Ovary (tissue), 10 donors: ENCODE measurements at places on chromosomes 6 and 20. TPM values are rescaled to one million over a fixed set of nuclear protein-coding genes. Genes with fewer than 3 reads are reported as not detected.

Gene CD164
- polyA plus RNA-seq = 203 TPM

Gene F13A1
- polyA plus RNA-seq = 19.6 TPM

Gene TRIM40
- polyA plus RNA-seq = not detected

Gene CGAS
- polyA plus RNA-seq = 3.5 TPM
